ENCODE measurements at places on chromosomes 5 and 9.

GRCh38 chr9:134459164-134459563 lies 132.9 kb downstream of the RXRA start:
- no peak for DNase-seq

DNA sequence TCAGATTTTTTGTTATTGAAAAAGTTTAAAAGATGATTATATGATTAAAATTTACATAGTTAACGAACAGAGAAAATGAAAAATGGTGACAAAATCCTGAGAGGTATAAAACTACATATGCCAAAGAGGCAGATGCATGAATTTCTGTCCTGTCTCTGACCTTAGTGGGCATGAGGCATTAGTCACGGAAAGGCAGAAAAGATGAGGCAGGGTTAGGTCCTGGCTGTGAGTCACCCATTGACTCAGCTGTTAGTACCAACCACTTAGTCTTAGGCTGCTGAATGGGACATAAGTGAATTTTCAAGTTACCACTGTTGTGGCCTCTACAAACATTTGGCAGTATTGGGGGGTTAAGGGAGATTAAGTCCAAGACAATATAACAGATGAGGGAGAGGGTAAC lies 33.1 kb downstream of the RASA1 start:
- peak; percentile 74 for DNase-seq

GRCh38 chr5:78747705-78748359 lies 99.3 kb upstream of the LHFPL2 start:
- DNase-seq: no peak

DNA sequence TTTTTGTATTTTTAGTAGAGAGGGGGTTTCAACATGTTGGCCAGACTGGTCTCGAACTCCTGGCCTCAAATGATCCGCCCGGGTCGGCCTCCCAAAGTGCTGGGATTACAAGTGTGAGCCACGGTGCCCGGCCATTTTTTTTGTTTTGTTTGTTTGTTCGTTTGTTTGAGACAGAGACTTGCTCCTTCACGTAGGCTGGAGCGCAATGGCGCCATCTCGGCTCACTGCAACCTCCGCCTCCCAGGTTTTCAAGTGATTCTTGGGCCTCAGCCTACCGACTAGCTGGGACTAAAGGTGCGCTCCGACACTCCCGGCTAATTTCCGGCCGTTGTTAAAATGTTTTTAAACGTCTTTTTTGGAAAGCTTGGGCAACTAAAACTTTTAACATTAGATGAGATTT lies 54.0 kb downstream of the SHOC1 start:
- no peak for DNase-seq

DNA sequence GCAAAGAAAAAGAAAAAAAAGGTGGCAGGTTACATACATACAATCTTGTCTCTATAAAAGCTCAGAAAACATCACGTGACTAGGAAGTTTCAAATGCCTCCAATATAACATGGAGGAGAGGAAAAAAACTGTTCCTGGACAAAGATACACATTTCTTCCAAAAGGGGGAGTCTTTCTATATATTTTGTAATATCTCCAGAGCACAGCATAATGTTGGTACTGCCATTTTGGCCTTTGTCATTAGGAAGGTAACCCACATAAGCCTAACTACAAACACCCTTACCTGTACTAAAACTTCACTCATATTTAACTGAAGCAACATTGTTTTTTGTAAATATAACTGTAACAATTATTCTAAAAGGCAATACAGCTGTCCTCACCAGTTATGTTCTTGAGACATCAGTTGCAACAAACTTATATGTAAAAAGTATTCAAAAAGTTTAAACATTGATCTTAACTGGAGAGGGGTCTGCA lies 1.2 kb upstream of the BTF3 start:
- DNase-seq: no peak

GRCh38 chr9:107907715-107908114 lies 418.1 kb upstream of the KLF4 start:
- DNase-seq: no peak

DNA sequence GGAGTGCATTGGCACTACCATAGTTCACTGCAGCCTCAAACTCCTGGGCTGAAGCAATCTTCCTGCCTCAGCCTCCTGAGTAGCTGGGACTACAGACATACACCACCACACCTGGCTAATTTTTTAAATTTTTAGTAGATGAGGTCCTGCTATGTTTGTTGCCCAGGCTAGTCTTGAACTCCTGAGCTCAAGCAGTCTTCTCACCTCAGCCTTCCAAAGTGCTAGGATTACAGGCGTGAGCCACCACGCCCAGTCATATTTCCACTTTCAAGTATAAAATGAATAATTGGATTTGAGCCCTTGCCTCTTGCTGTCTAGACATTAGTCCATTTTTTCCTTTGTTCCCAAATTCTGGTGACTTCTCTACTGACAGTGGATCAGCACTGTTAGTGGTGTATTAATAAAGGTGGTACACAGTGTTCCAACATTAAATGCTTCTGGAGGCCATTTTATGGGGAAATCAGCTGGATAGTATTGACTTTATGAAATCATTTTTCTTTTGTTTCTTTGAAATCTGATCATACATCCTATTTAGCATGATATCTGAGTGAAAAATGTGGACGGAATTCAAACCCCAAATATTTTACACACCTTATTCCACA lies 15.9 kb downstream of the ATP6V0E1 start:
- DNase-seq: no peak

- no peak for DNase-seq
These were observed 248.1 kb downstream of the PDE4D start for GRCh38 chr5:59645380-59645779.

- DNase-seq: no peak
These were observed 315.6 kb upstream of the RIOK2 start for GRCh38 chr5:97498657-97499056.

- DNase-seq: no peak
These were observed 70.2 kb upstream of the LPCAT1 start for GRCh38 chr5:1593903-1594356.

- DNase-seq: peak; percentile 81
These were observed 30.8 kb upstream of the REEP2 start for GRCh38 chr5:138408023-138408422.

GRCh38 chr5:3671337-3671736 lies 75.7 kb downstream of the IRX1 start:
- no peak for DNase-seq

GRCh38 chr9:136372561-136373299 lies 739 bp downstream of the CARD9 start:
- peak; percentile 23 for DNase-seq

GRCh38 chr9:12464910-12465512 lies 228.2 kb upstream of the TYRP1 start:
- no peak for DNase-seq

- no peak for DNase-seq
These were observed 2.6 kb downstream of the IL5 start for GRCh38 chr5:132540764-132541163.

GRCh38 chr5:38557308-38557710 lies 863 bp upstream of the LIFR start:
- no peak for DNase-seq

GRCh38 chr9:106111039-106111730 lies 416.8 kb downstream of the TMEM38B start:
- DNase-seq: no peak

DNA sequence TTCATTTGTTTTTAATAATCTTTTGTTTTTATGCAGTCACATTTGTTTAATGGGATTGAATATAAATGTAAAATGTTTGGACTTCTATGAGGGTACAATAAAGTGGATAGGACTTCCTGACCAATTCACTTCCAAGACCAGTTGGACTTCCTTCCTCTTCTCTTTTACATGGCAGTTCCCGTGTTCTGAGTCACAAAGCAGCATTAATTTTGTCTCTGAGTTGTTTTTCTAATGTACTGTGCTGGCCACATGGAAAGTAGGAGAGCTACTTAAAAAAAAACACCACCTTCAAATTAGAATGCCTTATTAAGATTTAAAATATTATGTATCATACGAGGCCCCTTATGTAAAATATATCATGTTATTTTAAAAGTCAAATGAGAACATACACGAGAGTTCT lies 87.3 kb downstream of the CCDC171 start:
- no peak for DNase-seq

DNA sequence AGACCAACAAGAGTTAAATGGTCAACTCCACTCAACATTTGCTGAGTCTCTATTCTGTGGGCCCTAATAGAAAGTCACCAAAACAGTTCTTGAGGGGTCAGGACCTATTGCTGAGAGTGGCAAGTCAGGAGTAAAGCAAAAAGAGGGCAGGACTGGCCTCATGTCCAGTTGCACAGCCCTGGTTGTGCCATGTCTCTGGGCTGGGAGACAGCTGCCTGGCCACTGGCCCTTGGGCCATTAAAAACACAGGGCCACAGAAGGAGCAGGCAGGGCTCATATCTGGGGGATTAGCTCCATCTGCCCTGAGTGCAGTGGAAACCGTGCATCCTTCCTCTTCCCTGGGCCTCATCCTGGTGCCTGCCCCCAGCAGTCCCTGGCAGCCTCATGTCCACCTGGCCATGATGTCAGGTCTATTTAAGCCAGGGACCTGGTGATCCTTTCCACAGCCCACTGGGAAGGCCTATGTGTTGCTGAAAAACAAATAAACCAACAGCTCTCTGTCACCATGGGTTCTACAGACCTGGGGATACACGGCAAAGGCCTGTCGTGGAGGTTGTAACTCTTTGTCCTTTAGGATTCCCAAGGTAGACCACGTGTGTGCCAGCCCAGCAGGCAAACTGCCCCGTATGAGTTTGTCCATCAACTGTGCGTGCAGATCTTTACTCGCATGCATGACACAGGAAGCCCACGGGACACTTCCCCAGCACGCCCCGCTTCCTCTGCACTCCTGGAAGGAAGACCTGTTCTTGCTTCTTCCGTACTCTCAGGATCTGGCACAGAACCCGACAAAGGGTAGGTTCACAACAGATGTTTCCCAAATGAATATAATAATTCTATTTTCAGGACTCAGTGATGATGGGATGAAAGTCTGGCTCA lies 148.8 kb downstream of the MTX3 start:
- no peak for DNase-seq

- DNase-seq: no peak
These were observed 315.1 kb downstream of the RAB3C start for GRCh38 chr5:58898006-58898405.

- no peak for DNase-seq
These were observed 194.1 kb downstream of the AOPEP start for GRCh38 chr9:94920420-94921091.

DNA sequence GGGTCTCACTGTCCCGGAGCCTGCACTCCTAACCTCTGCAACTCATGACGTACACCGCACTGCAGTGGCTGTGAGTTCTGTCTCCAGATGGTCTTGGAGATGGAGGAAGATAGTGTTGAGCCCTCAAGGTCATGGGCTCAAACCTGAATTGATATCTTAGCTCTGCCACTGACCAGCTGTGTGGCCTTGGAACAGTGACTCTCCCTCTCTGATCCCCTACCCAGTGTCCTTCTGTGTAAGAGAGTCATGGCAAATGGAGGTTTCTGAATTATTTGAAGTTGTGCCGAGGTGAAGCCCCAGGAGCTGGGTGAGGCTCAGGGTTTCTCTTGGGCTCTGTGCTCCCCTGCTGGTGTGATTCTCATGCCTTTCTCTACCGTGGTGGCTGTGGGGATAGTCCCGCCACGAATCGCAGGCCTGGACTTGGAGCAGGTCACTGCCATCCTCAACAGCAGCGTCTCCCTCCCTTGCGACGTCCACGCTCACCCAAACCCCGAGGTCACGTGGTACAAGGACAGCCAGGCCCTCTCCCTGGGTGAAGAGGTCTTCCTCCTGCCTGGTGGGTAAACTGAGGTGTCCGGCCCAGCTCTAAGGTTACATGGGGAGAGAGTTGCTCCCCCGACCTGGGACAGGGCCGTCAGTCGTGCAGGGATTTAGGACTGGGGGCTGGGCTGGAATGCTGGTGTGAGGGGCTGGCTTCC lies 60.6 kb upstream of the ASS1 start:
- DNase-seq: no peak

- no peak for DNase-seq
These were observed 55.6 kb downstream of the ANGPTL2 start for GRCh38 chr9:127066851-127067136.

Measured in activated CD8-positive, alpha-beta T cell treated with anti-CD3 and anti-CD28 coated beads for 36 hours (primary cell).